Heart right ventricle (tissue), 16 donors: ENCODE measurements at places on chromosomes 2 and 18.

- H3K27me3 ChIP-seq: no peaks in the 10 kb centered on the region
- no peak overlapping the region for H3K4me3 ChIP-seq
- no peaks in the 10 kb centered on the region for H3K36me3 ChIP-seq
- no peak overlapping the region for H3K27ac ChIP-seq
- peaks cover 3% of the 10 kb centered on the region for H3K4me1 ChIP-seq
- DNase-seq: no peak
These were observed 52.7 kb upstream of the NCK2 start for GRCh38 chr2:105691947-105692390.

DNA sequence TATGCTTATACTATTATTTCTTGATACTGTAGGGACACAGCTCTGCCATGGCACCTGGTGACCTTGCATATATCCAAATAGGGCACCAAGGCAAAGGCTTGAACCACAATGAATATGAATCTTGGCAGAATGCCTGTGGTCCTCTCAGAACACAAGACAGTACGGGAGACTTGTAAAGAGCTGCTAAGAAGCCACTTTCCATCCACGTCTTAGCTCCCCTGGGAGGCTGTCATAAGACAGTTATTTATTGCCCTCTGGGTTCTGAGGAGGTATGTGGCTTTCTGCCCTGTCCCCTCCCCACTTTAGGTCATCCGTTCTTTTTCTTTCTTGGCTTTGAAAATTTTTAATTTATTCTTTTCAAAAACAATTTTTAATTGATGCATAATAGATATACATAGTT lies 29.8 kb upstream of the MRPL33 start:
- no peaks in the 10 kb centered on the region for H3K27me3 ChIP-seq
- H3K4me1 ChIP-seq: peaks cover 10% of the 10 kb centered on the region
- no peaks in the 10 kb centered on the region for H3K36me3 ChIP-seq
- H3K27ac ChIP-seq: no peak overlapping the region
- H3K4me3 ChIP-seq: no peak overlapping the region

- DNase-seq: no peak
- no peaks in the 10 kb centered on the region for H3K27me3 ChIP-seq
- no peak overlapping the region for H3K4me3 ChIP-seq
- no peak overlapping the region for H3K27ac ChIP-seq
- H3K36me3 ChIP-seq: no peaks in the 10 kb centered on the region
These were observed 323.9 kb upstream of the RND3 start for GRCh38 chr2:150811259-150811855.

- no peak overlapping the region for H3K27ac ChIP-seq
- H3K4me1 ChIP-seq: peaks cover 17% of the 10 kb centered on the region
- peak; percentile 1 for DNase-seq
- H3K27me3 ChIP-seq: no peaks in the 10 kb centered on the region
- H3K4me3 ChIP-seq: no peak overlapping the region
- peaks cover 14% of the 10 kb centered on the region for H3K36me3 ChIP-seq
These were observed 45.8 kb downstream of the ANO7 start for GRCh38 chr2:241234066-241234790.

- H3K4me1 ChIP-seq: no peaks in the 10 kb centered on the region
- H3K27ac ChIP-seq: no peak overlapping the region
- no peak overlapping the region for H3K4me3 ChIP-seq
- DNase-seq: no peak
These were observed 239.9 kb downstream of the PAX3 start for GRCh38 chr2:222058819-222059445.

DNA sequence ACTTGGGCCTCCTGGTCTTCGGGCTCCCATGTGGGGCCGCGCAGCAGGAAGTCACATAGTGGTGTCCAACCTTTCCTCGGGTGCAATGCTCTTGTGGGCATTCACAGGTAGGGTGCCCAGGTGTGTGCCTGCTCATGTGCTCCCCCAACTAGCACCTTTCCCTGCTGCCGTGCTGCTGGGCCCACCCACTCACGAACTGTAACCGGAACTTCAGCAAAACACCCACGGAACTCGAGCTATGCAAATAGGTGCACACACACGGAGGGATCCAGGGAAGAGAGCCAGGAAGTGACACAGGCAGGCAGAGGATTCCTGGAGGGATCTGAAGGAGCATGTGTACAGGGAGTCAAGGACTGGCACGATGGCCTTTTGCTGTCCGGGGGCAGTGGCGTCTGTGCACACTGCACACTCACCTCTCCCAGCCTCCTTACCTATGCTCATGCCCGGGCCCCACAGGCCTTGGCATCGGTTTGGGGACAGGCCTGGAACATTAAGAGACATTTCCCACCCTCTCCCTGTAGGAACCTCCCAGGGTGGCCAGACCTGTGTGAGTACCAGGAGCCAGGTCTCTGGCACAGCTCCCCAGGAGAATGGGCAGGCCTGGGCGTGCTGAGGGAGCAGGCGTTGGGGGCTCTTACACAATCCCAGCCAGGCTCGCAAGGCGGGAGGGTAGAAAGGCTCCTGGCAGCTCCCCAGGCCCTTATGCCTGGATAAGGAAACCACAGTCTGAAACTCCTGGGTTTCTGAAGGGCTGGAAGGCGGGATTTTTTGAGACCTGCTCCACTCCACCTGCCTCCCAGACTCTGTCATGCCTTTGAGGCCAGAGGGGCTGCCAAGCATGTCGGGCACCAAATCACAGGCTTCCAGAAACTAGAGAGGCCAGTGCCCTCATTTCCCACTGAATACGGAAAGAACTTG lies 6.6 kb upstream of the PTMA start:
- H3K4me3 ChIP-seq: no peak overlapping the region
- H3K4me1 ChIP-seq: peaks cover 7% of the 10 kb centered on the region
- H3K36me3 ChIP-seq: no peaks in the 10 kb centered on the region
- H3K27ac ChIP-seq: no peak overlapping the region
- no peak for DNase-seq

GRCh38 chr18:38688416-38688815 lies 1122.8 kb upstream of the CELF4 start:
- H3K4me3 ChIP-seq: no peak overlapping the region
- H3K27ac ChIP-seq: no peak overlapping the region
- no peaks in the 10 kb centered on the region for H3K27me3 ChIP-seq
- H3K36me3 ChIP-seq: no peaks in the 10 kb centered on the region
- no peak for DNase-seq

DNA sequence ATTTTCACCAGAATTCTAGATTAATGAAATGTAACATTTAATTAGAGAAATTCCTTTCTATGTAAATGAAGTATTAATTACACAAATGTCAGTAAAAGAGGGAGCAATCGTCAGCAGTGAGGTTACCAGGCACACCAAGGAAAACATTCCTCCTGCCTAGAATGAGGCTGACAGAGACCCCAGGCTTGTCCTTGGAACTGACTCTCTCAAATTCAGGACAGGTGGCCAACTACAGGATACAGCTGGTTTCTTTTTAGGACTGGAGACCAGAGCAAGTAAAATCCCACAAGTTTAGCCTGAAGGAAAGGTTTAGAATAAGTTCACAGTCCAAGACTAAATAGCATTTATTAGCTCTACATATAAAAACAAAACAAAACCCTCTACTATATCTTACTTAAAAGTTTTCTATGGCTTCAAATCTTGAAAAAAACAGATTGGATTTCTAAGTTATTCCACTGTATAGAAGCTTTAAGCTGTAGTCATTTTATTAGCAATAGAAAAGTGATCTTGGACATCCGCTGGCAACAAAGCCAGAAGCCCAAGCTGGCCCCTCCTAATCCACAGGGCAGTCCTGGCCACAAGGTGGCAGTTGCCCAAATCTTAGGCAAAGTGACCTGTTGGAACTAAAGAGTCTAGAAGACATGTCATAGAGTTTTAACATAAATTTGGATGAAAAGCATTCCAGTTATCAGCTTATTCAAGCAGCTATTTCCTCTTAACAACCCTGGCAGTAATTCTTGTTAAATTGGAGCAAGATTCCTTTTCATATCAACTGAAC lies 81.0 kb downstream of the SP3 start:
- H3K36me3 ChIP-seq: no peaks in the 10 kb centered on the region
- H3K27me3 ChIP-seq: no peaks in the 10 kb centered on the region
- peak; percentile 47 for DNase-seq
- no peak overlapping the region for H3K27ac ChIP-seq
